ENCODE measurements at places on chromosomes 3 and 15.

DNA sequence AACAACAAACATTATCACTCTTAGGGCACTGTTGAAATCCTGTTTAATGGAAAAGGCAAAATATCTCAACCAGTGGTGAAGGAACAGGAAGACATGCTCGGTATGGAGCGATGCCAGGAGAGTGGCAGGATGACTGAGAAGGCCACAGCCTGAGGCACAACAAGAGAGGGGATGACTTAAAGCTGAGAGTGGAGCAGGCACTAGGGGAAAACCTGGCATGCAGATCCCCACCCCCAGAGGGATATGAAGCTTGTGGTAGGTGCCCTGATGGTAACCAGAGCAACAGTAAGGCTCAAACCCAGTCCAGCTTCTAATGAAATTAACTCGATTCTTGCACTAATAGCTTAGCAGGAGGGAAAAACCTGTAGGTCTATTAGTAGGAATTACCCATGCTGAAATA, 40.4 kb downstream of the LYSMD4 start:
- no peak for DNase-seq

- no peak for DNase-seq
Measured at GRCh38 chr3:17466028-17466427, 276.4 kb downstream of the TBC1D5 start.

- peak; percentile 84 for DNase-seq
Measured at GRCh38 chr15:48592221-48592731, 53.2 kb downstream of the FBN1 start.

- no peak for DNase-seq
Measured at GRCh38 chr3:98617841-98618240, 24.4 kb upstream of the CPOX start.

GRCh38 chr15:25182736-25183445, 228.1 kb downstream of the SNRPN start:
- no peak for DNase-seq

GRCh38 chr3:50246517-50246954, 10.5 kb downstream of the GNAI2 start:
- DNase-seq, result peak; percentile 93

- no peak for DNase-seq
Measured at GRCh38 chr15:85333132-85333831, 47.1 kb upstream of the AKAP13 start.

Data from stromal cell of bone marrow (primary cell).